ENCODE measurements at places on chromosomes 13 and 19.

GRCh38 chr13:76067850-76068249 lies 431.7 kb downstream of the LMO7 start:
- DNase-seq, result no peak

DNA sequence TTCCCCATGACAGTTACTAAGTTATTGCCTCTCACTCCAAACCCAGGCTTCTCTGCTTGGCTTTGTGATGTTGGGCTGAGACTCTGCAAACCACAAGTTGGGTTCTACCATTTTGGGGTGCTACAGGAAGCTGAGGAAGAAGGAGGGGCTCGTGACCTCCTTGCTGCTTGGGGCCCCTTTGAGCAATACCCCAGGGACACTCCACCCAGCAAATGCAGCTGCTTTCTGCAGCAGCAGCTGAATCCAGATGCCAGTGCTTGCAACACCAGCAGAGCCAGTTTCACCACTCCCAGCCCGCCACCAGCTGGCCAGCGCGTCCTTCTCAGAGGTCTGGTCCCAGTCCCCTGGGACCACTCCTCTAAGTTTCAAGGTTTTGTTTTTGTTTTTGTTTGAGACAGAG lies 22.0 kb upstream of the UBAC2 start:
- DNase-seq, result no peak

DNA sequence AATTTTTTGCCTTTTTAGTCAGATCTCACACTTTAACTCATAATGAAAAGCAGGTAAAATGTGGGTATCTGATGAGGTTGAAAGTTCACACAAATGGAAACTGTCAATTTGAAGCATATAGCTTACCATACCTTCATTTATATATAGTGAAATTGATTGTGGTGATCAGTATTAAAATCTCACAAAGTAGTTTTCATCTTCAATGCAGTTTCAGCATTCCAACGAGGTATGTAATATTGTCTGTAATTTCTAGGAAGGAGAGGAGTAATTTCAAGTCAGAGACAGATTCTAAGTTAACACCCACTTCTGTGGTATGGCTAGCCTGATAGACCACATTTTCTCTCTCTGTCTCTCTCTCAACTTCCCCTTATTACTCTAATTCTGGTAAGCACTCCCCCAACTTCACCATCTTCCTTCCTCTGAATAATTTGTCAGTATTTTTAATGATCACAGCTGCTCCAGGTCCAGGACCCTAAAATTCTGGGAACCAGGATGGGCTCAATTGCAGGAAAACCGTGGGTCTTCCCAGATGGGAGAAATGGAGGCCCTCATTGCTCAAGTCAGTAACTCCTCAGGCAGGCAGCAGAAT lies 455.7 kb downstream of the FGF9 start:
- DNase-seq, result no peak

DNA sequence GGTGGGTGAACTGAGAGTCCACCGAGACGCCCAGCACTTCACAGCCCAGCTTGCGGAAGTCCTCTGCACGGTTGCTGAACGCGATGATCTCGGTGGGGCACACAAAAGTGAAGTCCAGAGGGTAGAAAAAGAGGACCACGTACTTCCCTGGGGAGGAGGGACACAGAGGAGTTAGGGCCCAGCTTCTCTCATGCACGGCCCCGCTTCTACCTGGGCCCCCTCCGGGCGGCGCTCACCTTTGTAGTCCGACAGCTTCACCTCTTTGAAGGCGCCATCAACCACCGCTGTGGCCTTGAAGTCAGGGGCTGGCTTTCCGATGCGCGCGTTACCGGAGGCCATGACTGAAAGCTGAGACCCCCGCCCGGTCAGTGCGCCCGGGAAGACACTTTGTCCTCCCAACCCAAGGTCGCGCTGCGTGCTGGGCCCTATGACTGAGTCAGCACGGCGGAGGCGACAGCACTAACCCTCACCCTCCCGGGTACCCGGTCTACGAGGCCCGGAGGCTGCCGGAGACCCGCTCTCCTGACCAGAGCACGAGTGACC lies 606 bp downstream of the PRDX2 start:
- no peak for DNase-seq

DNA sequence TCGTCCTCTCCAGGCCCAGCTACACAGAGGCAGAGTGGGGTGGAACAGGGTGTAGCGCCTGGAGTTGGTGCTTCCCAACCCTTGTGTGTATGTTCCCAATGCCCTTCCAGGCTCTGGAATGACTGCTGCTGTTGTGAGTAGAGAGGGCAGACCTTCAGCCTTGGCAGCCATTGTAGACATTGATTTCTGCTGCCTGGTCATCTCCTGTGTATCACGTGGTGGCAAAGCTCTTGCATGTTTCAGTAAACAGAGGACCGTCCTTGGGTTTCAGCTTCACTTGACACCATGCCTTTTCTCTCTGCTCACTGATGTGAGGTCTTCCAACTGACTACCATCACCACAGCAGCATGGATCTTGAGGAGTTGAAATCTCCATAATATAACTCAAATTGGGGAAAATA lies 397.9 kb downstream of the COG6 start:
- DNase-seq, result no peak

- no peak for DNase-seq
Observed at GRCh38 chr13:45951724-45952123, 100.2 kb upstream of the SIAH3 start.

GRCh38 chr13:25447396-25447795 lies 75.6 kb downstream of the ATP8A2 start:
- no peak for DNase-seq

- DNase-seq, result no peak
Observed at GRCh38 chr19:18091217-18091608, 4.5 kb upstream of the IL12RB1 start.

DNA sequence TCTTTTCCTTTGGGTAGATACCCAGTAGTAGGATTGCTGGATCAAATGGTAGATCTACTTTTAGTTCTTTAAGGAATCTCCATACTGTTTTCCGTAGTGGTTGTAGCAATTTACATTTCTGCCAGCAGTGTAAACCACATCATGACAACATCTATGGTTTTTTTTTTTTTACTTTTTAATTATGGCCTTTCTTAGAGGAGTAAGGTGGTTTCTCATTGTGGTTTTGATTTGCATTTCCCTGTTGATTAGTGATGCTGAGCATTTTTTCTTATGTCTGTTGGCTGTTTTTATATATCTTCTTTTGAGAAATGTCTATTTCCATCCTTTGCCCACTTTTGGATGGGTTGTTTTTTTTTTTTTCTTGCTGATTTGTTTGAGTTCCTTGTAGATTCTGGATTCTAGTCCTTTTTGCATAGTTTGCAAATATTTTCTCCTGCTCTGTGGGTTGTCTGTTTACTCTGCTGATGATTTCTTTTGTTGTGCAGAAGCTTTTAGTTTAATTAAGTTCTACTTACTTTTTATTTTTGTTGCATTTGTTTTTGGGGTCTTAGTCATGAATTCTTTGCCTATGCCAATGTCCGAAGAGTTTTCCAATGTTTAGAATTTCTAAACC lies 38.8 kb downstream of the TDRD3 start:
- DNase-seq, result no peak

GRCh38 chr19:52170304-52170703 lies 1.1 kb downstream of the ZNF836 start:
- no peak for DNase-seq

GRCh38 chr13:111845621-111846351 lies 221.2 kb upstream of the SOX1 start:
- peak; percentile 62 for DNase-seq

GRCh38 chr13:61463024-61463423 lies 47.4 kb upstream of the PCDH20 start:
- DNase-seq, result peak; percentile 34

DNA sequence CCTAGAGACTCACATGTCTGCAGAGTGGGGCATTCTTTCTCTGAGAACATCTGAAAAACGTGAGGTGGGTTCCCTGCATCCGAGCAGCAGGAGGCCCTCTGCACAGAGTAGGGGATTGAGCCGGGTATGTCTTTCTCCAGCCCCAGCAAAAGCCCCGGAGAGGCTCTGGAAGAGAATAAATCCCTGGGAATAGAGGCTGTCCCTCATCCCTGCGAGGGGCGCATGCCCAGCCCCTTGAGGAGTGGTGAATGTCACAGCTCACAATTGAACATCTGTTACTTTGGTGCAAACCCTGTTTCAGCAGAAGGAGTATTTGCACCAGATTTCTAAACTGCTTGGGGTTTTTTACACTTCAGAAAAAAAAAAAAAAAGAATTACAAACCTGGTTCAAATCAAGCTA lies 164.6 kb downstream of the FGF14 start:
- no peak for DNase-seq

DNA sequence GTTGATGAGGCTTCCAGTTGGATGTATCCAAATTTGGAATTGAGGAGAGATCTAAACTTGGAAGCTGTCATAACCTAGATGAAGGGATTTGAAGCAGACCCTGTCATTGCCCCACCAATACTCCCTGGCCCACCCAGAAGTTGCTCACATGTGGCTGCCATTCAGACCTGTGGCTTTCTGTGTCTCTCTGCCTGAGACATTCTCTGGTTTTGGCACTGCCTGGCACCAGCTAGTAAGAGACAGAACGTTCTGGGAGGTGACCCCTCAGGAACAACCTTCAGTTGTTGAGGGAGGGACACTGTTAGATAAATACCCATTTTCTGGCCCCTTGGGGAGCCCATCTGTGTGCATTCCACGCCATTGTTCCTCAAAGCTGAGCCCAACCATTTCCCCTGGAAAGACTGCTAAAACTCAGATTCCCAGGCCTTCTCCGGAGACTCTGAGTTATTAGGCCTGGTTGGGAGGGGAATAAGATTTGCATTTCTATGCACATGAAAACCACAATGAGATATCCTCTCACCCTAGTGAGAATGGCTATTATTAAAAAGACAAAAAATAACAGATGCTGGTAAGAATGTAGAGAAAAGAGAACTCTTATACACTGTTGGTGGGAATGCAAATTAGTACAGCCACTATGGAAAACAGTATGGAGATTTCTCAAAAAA lies 290.4 kb downstream of the TSHZ3 start:
- no peak for DNase-seq

DNA sequence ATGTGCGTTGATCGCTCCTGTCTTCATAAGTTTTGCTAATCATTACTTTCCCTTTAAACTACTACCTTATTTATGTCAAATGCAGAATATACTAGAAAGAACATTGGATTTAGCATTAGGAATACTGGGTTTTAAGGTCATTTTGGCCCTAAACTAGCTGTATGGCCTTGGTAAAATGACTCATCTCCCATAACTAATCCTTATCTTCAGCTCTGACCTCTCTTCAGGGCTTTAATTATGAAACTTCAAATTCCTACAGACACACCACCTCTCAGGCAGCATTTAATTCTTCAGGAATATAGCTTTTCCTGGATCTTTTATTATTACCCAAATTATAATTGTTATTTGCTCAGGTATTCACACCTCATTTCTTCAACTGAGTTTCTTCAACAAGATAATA lies 121.2 kb downstream of the STARD13 start:
- DNase-seq, result no peak

- no peak for DNase-seq
Observed at GRCh38 chr13:21825801-21826200, 154.9 kb downstream of the FGF9 start.

DNA sequence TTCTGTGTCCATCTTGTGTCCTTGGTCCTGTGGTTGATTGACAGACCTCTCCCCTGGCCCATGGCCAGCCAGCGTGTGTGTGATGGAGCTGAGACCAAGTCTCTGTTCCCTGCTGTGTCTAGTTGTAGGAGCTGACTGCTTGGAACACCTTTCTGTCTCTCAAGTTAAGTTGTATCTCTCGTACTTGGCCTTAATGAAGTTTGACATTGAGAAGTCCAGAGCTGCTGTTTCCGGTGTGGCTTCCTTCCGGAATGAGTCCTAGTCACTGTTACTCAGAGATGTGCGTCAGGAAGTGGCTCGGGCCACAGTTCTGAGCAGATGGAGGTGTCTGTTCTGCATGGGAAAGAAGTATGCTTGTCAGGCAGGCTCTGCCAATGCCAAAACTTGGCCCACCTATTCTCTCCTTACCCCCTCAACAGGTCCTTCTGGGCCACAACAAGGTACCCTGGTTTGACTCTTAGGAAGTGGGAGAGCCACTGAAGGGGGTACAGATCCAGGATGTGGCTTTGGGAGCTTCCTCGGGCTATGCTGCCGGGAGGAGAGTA lies 54.3 kb downstream of the GATAD2A start:
- DNase-seq, result no peak

DNA sequence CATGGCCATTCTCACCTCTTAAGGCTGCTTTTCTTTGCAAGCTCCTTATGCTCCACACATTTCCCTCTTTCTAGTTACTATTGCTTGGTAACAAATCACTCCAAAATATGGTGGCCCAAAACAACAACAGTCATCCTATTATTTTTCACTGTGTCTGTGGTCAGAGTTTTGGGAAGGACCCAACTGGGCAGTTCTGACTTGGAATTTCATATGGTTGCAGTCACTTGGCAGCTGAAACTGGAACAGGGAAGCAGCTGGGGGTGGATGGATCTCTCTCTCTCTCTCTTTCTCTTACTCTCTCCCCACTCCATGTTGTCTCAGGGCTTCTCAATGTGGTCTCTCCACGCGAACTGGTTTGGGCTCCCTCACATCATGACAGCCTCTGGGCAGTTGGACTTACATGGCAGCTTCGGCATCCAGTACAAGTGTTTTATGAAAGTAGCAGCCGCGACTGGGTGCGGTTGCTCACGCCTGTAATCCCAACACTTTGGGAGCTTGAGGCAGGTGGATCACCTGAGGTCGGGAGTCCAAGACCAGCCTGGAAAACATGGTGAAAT lies 39.6 kb downstream of the NUMBL start:
- DNase-seq, result no peak

DNA sequence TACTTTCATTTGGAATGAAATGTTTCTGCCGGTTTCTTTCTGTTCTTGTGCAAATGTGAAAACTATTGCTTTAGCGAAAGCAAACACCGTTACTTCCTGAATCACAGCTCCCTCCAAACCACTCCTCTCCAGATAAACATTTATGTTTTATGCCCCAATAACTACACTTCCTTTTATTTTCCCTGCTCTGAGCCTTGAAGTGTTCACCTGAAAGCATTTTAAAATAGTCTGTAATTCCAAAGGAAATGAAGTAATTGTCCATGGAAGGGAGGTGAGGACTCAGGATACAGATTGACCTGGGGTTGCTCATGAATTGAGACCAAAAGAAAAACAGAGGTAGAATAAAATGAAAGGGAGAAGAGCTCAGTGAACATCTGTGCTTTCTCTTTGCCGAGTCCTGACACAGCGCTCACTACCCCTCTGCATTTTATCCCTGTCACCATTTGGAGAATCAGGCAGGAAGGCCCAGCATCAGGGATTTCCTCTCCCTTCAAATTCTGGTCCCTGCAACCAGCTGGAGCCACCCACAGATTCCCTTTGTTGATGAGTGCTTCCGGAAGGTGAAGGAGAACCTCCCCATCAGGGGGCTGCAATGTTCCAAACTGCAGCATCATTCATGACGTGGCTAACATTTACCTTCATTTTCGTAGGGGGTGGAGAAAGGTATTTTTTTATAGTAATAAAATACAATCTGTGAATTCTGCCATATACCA lies 171.9 kb downstream of the ITGBL1 start:
- peak; percentile 33 for DNase-seq

DNA sequence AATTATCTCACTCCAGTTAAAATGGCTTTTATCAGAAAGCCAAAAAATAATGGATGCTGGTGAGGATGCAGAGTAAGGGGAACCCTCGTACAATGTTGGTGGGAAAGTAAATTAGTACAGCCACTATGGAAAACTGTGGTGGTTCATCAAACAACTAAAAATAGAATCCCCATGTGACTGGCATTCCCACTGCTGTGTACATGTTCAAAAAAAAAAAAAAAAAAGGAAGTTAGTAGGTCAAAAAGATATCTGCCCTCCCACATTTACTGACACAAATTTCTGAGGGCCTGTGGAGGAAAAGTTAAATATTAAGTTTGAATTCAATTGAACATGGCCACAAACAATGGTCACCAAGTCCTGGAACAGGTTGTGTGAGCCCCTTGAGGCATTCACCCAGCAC lies 9.8 kb upstream of the ZSCAN5A start:
- DNase-seq, result no peak
